ENCODE measurements at places on chromosomes 7 and 10.

GRCh38 chr10:1171586-1171985 is 115.4 kb downstream of the WDR37 start:
- no peak for DNase-seq

- no peak for DNase-seq
Measured at GRCh38 chr7:44048031-44048795, 3.7 kb downstream of the DBNL start.

DNA sequence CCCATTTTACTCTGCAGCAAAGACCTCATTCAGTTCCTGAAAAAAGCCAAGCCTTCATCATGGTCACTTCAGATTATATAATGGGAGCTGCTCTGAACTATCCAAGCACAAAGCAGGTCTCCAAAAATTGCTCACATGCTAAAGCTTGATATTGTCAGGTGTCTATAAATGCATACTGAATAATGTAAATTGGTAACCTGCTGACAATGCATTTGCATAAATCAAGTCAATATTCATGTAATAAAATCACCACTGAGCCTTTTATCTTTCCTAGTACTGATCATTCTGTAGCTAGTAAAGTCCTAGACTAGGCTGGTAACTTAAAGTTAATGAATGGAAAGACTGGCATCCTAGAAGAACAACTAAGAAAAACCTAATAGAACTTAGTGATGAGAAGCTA is 188.3 kb downstream of the IMMP2L start:
- DNase-seq = no peak

DNA sequence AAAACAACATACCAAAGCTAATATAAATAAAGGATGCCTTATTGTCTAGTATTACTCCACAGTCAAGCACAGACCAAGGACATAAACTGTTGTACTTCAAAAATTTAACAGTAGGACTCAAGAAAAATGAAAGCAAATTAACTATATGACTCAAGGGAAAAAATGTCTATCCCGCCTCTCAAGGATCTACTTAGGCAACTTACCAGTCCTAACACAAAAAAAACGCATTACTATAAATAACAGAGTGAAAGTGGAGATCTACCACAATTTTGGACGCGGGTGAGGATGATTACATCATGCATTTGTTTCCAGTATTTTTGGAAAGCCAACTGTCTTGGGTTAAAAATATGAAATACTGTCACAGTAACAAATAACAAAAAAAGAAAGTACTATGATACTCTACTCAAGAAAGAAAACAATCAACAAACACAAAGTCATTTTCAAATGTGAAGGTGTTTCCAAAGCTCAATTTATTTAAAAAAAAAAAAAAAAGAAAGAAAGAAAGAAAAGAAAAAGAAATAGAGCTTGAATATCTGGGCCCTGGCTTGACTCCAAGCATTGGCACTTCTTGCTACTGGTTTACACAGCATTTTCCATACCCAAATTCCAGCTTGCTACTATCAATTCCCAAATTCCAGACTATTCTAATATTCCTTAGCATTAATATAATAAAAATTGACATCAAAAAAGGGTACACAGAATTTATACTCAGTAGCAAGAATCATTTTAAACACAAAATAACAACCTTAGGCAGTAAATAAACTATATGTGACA is 99.4 kb downstream of the RSU1 start:
- no peak for DNase-seq

DNA sequence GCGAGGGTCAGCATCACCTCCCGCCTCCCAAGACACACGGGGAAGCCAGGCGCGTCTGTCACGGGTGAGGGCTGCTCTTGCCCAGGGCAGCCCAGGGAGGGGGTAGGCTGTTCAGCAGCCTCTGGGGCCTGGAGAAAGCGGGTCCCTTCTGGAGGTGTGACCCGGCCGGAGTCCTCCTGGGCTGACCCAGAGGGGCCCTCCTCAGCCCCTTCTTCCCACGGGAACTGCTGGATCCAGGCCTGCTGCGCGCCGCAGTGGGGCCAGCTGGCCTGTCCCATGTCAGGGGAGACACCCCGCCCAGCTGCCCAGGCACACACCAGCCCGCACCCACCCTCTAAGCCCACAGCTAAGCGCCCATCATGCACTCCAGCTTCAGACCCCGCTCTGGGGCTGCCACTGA is 41.8 kb downstream of the INSIG1 start:
- DNase-seq = no peak

DNA sequence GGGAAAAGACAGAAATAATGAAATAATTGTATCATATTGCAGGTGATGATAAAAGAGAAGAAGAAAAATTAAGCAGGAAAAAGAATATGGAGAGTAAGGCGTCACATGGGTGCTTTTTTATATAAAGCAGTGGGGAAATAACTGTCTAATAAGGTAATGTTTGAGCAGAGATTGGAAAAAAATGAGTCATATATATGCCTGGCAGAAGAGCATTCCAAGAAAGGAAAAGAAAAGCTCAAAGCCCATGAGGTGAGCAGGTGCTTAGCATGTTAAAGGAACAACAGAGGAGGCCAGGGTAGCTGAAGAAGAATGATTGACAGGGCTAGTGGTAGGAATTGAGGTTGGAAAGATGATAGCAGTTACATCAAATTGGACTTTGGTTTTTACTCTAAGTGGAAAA is 739.5 kb downstream of the SORCS1 start:
- no peak for DNase-seq

GRCh38 chr10:103232131-103232673 is 13.5 kb upstream of the RPEL1 start:
- DNase-seq = no peak
